ENCODE measurements at places on chromosomes 2 and 18. TPM values are rescaled to one million over a fixed set of nuclear protein-coding genes. Genes with fewer than 3 reads are reported as not detected.
A peak's percentile ranks its signal among the peaks of the same experiment; 100 is the strongest.

DNA sequence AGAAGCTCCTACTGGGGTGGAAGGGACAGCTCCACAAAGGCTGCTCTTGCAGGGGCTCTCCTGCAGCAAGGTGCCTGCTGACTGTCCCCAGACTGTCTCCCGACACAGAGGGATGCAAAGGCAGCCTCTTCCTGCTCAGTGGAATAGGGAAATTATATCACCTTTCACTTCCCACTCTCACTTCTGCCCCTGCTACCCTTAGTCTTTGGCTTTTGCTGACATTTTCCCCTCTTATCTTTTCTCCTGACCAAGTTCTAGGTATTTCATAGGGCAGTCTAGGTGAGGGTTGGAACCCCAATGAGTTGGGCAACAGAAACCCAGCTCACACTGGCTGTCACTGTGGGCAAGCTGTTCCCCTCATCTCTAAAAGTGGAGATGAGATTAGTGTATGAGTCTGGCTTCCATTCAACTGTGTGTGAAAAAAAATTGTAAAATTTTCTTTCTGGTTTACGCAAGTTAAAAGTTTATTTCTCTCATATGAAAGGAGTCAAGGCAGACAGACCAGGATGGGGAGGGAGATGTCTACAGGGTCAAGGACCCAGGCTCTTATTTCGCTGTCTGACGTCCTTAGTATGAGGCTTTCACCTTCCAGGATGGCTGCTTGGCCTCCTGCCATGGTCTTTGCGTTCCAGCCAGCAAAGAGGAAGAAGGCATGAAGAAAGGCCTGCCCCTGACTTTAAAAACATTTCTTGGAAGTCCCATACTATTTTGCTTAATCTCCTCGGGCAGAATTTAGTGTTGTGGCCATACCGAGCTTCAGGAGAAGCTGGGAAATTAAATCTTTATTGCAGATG, 7.5 kb upstream of the MOCOS start:
- peak; percentile 28 for DNase-seq

- DNase-seq, result no peak
Measured at GRCh38 chr2:65386344-65386743, 46.1 kb downstream of the SPRED2 start.

- DNase-seq, result no peak
Measured at GRCh38 chr2:179020156-179020750, 29.7 kb downstream of the CCDC141 start.

Gene RGPD4
- not detected for total RNA-seq

GRCh38 chr2:158507141-158507540, 50.4 kb downstream of the PKP4 start:
- no peak for DNase-seq

Gene TMSB10
- 7,809 TPM for total RNA-seq

Gene CEBPZ
- total RNA-seq, result 58.3 TPM

Gene ATP6V1B1
- not detected for total RNA-seq

Gene VIT
- total RNA-seq, result not detected

- DNase-seq, result no peak
Measured at GRCh38 chr2:38266382-38267061, 110.6 kb downstream of the ATL2 start.

Gene MOCOS
- 1.6 TPM for total RNA-seq

DNA sequence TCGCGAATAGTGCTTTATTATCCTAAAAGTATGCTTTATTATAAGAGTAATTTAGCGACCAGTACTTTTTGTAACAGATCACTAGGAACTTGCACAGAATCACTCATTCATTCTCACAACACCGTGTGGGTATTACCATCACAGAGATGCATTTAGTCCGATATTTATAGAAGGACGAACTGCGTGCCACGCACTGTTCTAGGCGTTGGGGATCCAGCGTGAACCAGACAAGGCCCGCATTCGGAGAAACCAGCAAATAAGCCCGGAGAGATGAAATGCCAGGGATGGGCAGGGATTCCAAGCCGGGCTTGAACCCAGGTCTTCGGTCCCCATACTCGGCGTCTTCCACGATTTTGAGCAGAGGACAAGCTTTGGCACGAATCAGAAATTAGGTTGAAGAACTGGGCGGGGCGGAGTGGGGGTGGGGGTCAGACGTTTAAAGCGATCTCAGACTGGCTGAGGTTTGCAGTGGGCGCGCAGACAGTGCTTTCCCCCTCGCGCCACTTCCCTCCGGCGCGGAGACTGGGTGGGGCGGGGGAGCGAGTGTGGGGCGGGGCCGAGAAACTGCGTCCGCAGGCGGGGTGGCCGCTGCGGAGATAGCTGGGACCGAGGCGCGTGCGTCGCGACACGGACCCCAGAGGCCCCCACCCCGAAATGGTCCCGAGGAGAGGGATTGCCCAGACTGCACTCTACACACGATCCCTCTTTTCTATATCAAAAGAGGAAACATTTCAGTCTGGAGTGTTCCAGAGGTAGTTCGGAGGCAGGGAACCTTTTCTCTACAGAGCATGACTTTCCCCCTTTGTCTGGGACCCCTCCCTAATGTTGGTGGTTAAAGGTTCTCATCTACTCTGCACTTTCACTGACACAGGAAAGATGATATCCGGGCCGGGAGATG, 1.1 kb upstream of the CXCR4 start:
- DNase-seq, result no peak

DNA sequence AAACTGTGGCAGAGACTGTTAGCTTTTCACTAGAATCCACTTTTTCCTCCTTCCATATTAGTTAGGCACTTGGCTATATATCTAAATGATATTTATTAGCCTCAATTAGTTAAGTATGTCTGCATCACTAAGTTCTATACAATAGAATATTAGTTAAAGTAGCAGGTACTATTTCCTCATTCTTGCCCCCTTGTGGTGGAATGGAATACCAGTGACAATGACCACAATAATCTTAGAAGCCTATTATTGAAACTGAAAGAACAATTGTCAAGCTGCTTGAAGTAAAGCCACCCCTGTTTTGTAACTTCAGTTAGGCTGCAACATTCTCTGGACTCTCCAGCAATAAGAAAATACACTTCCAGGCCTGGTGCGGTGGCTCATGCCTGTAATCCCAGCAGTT, 476.3 kb upstream of the VWC2L start:
- DNase-seq, result no peak

Gene METTL4
- total RNA-seq, result 10.9 TPM

- no peak for DNase-seq
Measured at GRCh38 chr2:144426981-144427479, 92.9 kb downstream of the ZEB2 start.

All from foreskin keratinocyte (primary cell).